ENCODE measurements at places on chromosomes 2 and 18.

DNA sequence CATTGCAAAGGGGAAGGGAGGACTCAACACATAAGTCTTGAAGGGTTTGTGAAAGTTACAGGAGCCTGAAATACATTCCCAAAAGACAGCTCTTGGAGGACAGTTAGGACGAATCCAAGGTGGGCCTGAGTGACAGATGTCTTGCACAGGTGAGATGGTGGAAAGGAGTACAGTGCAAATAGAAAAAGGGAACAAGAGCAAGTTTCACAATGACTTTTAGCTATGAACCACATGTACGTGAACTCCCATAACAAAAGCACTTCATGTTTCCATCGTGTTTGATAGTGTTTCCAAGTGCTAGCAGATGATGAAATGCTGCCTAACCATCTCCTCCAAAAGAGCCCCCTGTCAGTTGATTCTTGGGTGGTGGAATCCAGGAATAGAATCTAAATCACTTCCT is 1.8 kb downstream of the IL18RAP start:
- no peak for DNase-seq

GRCh38 chr2:129885735-129886134 is 93.7 kb upstream of the RAB6C start:
- DNase-seq, result no peak

- DNase-seq, result no peak
Observed at GRCh38 chr18:23850215-23850614, 161.0 kb downstream of the LAMA3 start.

GRCh38 chr2:181158427-181158826 is 178.0 kb downstream of the UBE2E3 start:
- no peak for DNase-seq

GRCh38 chr2:149507974-149508373 is 79.6 kb downstream of the MMADHC start:
- DNase-seq, result no peak

DNA sequence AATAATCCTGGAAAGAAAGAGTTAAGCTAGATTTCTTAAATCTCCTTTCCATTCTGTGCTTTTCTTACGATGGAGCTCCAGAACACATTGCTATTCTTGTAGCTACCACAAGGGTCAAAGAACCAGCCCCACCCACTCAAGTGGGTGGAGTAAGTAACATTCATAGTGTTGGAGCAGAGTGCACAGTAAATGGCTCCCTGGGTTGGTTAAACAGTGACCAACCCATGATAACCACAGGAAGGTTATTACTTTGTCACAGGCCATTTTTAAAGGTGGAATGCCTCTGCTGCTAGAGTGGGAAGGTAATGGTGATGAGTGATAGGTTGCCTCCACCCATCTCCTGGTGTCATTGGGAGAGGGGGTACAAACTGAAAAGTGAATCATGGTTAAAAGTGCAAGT is 13.9 kb downstream of the ARPC2 start:
- DNase-seq, result no peak

DNA sequence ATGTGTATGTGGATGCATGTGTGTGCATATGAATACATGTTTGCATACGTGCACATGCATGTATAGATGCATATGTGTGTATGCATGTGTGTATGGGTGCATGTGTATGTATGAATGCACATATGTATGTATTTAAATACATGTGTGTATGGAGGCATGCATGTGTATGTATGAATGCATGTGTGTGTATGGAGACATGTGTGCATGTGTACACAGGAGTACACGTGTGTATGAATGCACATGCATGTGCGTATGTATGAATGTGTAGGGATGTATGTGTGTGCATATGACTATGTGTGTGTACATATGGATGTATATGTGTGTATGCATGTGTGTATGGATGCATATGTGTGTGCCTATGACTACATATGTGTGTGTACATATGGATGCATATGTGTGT is 51.9 kb downstream of the DCDC2C start:
- no peak for DNase-seq

DNA sequence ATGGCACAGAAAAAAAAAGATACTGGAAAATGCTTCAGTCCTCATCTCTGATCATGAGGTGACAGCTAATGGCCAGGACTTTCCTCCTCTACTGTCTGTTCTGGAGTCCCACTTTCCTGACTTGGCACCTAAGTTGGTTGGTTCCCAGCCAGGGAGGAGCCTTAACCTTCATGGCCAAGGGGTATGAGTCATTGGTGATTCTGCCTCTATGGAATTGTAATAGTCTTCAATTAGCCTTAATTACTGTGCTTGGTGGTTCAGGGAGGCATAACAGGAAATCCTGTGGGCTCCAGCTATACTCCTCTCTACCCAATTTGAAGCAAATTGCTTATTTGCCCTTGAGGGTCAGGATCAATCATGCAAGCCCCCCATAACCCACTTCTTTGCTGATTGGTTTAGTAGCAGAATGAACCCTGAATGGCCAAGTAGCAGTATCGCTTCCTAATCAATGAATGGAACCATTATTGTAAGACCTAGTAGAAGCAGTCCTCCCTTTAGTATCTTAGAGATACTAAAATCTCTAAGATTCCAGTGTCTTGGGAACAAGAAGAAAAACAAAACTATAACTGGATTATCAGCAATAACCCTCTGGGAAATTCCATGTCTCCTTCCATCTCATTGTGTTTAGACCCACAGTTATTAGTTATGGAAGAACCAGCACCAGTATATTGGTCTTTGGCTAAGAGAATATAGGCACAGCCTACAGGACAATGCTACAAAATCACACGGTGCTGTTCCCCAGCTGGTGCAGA is 109.0 kb downstream of the COL6A3 start:
- no peak for DNase-seq

DNA sequence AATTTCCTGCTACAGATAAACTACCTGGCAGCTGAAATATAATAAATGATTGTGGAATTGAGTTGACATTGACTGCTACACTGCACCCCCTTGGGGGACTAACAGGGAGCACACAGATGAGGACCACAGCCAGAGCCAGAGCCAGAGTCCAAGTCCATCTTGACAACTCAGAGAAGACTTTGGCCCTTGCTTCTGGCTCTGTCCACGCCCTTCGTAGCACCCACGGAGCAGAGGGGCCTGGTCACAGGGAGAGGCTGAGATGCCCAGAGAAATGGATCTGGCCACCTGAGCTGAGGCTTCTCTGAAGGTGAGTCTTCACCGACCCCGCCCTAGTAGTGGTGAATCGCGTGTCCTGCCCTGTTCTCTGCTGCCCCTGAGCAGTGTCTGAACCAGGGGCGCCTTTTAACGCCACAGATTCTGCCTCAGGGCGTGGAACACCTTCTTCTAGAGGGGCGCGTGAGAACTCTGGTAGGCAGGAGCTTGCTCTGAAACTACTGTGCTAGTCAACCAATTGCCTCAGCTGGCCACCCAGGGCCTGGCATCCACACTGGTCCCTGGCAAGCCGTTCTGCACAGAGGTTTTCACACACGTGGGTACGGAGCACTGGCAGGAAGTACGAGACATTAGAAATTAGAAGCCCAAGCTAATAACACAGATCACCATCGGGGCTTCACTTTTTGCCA is 35.7 kb upstream of the MAT2A start:
- DNase-seq, result no peak

GRCh38 chr2:240319855-240320203 is 115.6 kb upstream of the GPC1 start:
- DNase-seq, result no peak

DNA sequence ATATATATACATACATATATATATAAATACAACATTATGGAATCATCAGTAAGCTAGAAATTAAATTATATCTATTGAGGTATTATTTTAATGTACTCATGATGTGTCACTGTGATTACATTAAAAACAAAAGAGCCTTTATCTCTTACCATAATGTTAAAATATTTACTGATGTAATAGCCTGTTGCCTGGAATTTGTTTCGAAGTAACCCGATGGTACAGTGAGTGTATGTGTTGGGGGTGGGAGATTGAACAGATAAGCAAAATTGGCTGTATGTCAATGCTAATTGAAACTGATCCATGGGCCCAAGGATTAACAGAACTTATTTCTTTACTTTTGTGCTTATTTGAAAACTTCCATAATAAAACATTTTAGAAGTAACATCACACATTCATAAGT is 1473.2 kb downstream of the LRP1B start:
- no peak for DNase-seq

DNA sequence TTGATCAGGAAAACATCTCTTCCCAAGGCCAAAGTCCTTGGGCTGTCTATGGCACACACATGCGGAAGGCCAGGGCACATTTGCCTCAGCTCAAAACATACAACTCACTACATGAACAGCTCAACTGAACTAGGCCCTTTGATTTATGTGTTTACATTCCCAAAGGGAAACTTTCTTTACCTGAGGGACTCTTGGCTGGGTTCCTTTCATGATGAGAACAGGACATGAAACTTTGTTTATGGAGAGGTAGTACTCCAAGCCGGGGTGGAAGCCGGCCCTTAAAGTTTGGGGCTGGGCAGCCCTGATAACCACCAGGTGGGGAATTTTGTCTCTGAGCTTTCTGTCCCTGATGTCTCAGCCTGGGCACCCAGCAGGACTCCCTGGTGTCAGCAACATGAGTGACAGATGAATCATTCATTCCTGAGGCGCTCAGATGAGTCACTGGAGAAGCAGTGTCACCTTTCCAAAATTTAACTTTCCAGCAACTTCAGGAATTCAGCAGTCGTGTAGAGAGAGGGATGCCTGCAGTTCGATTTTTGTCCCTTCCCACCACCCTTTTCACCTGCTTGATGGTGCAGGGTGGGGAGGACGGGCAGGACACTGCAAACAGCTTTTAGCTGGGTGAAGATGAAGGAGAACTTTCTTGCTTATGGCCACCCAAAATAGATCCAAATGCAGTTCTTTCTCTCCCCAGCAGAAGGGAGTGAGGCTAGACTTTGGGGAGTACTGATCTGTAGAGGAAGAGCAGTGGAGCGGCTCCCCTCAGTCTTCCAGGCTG is 331.6 kb downstream of the DYSF start:
- no peak for DNase-seq

GRCh38 chr2:233443511-233444183 is 89.4 kb downstream of the DGKD start:
- peak; percentile 59 for DNase-seq

DNA sequence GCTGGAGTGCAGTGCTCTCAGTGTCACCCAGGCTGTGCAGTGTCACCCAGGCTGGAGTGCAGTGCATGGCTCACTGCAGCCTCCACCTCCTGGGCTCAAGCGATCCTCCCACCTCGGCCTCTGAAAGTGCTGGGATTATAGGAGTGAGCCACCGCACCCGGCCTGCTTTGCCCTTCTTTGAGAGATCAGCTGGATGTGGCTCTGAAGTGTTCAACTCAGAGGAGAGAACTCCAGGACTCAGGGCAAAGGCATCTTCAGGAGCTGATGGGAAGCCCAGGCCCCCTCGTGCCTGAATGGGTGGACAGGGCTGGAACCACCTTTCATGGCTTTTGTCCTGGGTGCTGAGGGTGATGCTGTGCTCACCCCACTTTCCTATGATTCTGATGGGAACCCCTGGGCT is 52.0 kb upstream of the HAAO start:
- DNase-seq, result no peak

DNA sequence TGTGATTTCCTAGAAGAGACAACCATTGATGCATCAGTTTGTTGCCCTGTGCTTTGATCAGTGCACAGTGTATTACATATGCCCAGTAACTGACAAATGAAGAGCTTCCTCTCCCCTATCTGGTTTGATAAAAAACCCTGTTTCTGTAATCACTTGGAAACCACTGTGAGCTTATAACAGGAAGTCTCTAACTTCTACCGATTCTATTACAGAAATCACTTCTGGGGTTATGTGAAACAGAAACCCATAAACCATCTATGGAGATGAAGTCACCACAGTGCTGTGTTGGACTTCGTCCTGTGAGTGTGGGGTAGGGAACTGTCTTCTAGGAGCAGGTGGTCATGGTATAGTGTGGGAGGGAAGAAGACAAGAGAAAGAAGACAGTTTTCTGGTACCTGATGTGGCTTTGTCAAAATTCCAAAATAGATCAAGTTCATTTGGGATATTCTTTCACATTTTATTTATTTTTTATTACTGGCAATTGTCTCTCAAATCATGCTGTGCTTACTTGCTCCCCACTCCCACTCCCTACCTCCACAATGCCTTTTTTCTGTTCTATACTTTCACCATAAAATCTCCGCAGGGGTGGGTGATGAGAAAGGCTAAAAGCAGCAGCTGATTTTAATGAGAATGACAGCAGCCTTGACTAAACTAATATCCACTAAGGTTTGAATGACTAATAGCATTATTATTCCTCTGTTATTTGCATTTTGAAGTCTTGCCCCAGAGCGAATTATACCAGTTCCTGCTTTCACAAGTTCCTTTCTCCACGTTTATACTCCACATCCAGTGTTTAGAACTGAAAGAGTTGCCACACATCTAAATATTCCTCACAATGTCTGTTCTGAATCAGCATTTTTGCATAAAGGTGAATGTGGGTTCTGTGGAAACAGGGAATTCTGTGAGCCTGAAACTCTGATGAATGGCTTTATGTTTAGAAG is 41.7 kb upstream of the RND3 start:
- DNase-seq, result no peak

GRCh38 chr2:150570712-150571111 is 83.2 kb upstream of the RND3 start:
- DNase-seq, result no peak

GRCh38 chr2:134195341-134195740 is 58.5 kb upstream of the MGAT5 start:
- DNase-seq, result no peak

GRCh38 chr2:115174651-115175050 is 732.2 kb downstream of the DPP10 start:
- no peak for DNase-seq

GRCh38 chr2:190996947-190997346 is 17.0 kb downstream of the STAT1 start:
- no peak for DNase-seq

DNA sequence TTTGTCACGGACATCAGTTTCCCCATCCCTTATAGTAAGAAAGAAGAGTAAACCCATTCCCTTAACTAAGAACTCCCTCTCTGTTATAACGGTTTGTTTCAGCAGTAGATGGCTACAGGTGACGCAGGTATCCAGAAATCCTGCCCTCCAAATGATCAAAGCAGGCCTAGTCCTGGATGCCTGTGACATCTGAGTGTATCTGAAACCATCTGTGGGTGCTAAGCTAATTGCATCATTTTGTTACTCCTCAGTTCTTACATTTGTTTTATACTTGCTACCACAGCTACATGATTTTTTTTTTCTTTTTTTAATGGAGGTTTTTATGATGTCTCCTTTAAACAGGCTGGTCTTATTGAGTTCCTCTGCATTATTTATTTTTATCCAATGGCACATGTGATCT is 55.1 kb downstream of the AAK1 start:
- DNase-seq, result no peak

DNA sequence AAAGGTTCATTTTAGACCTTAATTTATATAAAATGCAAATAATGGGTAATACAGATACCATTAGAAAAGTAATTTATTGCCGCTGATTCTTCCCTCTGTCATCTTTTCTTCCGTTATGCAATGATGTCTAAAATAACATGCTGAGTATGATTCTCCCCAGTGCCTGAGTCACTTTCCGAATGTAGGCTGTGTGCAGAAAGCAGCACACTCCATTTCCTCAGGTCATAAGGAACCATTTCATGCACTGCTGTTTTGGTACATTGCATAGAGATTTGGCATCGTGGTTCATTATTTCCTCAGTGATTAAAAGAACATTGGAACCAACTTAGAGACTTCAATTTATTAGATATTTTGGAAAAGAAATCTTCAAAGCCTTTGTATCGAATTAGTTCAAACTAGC is 173.5 kb downstream of the CDH2 start:
- no peak for DNase-seq

GRCh38 chr2:7858624-7859023 is 823.2 kb upstream of the ID2 start:
- DNase-seq, result no peak

- no peak for DNase-seq
Observed at GRCh38 chr2:233422050-233422639, 67.9 kb downstream of the DGKD start.

- peak; percentile 61 for DNase-seq
Observed at GRCh38 chr2:3223080-3223923, 154.3 kb downstream of the EIPR1 start.

Measured in stimulated activated CD8-positive, alpha-beta memory T cell treated with anti-CD3 and anti-CD28 coated beads, Interleukin-12 subunit alpha, Interleukin-12 subunit beta, amount 100 ng/mL, for 4 hours (primary cell).